ENCODE measurements at places on chromosomes 5 and 9.

- no peak for DNase-seq
These were observed 45.4 kb downstream of the ENTREP1 start for GRCh38 chr9:69370430-69370829.

DNA sequence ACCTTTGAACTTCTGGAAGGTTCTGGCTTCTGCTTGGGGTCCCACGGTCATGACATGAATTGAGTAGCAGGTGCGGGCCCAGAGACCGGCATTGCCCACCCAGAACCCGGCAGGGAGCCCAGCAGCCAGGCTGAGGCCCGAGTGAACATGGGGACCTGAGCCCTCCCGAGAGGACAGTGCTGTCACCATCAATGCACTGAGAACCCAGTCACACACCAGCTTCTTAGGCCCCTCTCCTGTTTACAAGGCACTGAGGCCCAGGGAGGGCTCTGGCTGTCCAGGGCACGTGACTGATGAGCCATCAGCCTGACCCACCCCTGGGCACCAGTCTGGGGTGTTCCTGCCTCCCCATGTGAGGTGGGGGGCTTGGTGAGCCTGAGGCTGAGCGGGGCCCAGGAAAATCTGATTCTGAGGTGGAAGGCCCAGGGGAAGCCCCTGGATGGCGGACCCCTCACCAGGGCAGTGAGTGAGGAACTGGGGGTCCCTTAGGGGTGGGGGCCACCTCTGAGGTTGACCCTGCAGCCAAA is 60.3 kb upstream of the RNU6ATAC start:
- DNase-seq, result no peak

GRCh38 chr5:82106756-82107155 is 134.9 kb downstream of the ATG10 start:
- no peak for DNase-seq

- DNase-seq, result no peak
These were observed 12.2 kb upstream of the PRXL2C start for GRCh38 chr9:96667363-96667728.

- DNase-seq, result no peak
These were observed 11.3 kb downstream of the C9orf50 start for GRCh38 chr9:129609486-129610212.

GRCh38 chr9:86098824-86099700 is at the start of gene GOLM1:
TSS of gene GOLM1 (minus strand) at chr9:86099558. CDS start at chr9:86079320, 20,238 bp downstream.
- DNase-seq, result no peak

DNA sequence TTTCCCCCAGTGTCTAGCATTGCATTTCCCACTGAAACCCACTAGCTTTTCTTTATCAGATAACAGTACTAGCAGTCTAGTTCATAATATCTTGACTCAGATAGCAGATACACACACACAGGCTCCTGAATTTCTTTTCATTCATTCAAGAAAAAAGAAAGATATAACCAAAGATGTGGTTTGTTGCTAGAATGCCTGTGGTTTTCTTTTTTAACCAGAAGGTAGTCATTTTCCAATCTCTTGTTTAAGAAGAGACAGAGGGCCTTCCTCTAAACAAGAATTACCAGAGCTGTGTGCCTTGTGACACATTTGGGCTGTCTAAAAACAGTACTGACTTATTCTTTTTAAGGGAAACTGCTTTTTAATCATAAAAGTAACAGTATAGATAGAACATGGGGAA is 167.3 kb downstream of the PJA2 start:
- DNase-seq, result no peak

DNA sequence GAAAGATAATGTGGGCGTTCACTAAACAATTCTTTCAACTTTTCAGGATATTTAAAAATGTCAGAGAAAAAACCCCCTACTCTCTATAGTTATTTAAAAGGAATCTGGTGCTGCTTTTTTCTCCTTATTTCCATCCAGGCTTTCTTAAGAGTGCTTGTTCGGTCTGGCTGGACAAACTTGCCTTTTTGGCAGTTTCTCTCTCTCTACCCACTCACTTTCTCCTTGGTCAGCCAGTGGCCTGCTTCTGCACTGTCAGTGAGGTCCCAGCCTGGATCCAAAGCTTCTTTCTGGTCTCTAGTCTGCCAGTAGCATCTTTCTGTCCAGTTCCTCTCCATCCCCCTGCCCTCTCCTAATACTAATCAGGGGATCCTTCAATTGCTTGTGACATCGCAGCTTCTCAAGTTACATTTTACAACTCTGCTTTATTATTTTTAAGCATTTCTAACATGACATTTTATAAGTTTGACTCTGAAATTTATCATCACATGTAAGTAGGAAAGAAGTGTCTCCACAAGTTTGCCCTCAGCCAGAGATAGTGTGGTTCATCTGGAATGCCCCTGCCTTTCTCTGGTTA is 50.4 kb downstream of the PIK3R1 start:
- DNase-seq, result no peak

DNA sequence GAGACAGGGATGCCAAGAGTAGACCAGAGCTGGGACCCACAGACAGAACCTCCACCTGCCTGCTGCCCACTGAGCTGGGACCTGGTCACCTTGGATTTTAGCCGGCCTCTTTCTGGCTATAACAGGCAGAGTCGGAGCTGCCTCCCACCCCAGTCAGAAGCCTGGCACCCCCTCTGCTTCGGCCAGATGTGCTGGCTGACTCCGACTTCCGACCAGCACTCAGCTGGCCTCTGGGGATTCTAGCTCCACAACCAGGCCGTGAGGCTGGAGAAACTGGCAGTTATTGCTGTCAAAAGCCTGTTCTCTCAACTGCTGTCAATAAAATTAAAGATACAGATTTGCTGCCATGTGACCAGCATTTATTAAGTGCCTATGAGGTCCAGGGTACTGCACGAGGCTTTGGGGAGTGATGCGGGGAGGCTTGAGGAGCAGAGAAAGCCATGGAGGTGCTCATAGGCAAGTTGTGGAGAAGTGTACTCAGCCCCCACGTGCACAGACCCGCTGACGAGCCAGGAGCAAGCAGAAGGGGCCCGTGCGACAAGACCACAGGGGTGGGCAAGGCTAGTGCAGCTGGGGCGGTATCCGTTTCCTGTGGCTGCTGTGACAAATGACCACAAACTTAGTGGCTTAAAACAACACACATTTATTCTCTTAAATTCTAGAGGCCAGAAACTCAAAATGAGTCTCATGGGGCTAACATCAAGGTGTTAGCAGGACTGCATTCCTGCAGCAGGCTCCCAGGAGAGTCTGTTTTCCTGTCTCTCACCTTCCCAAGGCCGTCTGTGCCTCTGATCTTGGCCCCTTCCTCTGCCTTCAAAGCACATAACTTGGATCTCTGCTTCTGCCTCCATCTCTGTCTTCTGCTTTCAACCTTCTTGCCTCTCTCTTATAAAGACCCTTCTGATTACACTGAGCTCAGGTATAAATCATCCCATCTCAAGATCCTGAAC is 13.1 kb downstream of the GFI1B start:
- no peak for DNase-seq

DNA sequence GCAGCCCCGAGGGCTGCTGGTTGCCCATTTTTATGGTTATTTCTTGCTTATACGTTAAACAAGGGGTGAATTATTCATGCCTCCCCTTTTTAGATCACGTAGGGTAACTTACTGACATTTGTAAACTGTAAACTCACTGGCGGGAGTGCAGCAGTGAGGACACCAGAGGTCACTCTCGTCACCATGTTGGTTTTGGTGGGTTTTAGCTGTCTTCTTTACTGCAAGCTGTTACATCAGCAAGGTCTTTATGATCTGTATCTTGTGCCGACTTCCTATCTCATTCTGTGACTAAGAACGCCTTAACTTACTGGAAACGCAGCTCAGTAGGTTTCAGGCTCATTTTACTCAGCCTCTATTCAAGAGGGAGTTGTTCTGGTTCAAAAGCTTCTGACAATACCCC is 155.0 kb upstream of the PRDM9 start:
- DNase-seq, result no peak

GRCh38 chr5:73322437-73323076 is 126.0 kb downstream of the FOXD1 start:
- DNase-seq, result no peak

DNA sequence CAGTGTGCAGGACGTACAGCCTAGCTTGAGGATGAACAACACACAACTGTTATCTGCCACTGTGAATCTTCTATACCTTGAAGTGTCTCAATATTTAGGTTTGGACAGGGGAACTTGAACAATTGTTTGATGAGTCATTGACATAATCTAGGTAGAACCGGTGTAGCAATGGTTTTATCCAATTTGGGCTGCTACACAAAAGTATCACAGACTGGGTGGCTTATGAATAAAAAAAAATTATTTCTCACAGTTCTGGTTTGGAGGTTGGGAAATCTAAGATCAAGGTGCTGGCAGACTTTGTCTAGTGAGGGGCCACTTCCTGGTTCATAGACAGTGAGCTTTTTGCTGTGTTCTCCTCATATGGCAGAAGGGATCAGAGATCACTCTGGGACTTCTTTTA is 359.7 kb downstream of the HCN1 start:
- no peak for DNase-seq

- no peak for DNase-seq
These were observed 270.8 kb upstream of the ACTBL2 start for GRCh38 chr5:57753446-57753845.

- DNase-seq, result no peak
These were observed 285.3 kb upstream of the GRAMD2B start for GRCh38 chr5:126137891-126138280.

DNA sequence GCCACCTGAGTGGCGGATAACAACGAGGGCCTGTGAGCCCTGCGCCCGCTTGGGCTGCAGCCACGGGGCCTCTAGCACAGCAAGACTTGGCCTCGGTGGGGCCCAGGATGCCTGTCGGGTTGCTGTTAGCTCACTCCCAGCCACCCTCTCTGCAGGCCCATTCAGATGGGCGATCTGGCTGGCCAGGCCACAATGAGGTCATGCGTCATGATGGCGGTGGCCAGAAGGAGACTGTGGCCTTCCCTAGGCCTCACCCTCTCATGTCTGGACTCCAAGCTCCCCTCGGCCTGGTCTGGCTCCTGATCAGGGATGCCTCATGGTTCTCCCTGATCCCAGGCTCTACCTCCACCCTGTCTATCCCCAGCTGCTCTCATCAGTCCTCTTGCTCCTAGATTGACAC is 19.0 kb upstream of the TCOF1 start:
- no peak for DNase-seq

GRCh38 chr5:2576823-2577222 is 174.7 kb downstream of the IRX2 start:
- DNase-seq, result no peak

DNA sequence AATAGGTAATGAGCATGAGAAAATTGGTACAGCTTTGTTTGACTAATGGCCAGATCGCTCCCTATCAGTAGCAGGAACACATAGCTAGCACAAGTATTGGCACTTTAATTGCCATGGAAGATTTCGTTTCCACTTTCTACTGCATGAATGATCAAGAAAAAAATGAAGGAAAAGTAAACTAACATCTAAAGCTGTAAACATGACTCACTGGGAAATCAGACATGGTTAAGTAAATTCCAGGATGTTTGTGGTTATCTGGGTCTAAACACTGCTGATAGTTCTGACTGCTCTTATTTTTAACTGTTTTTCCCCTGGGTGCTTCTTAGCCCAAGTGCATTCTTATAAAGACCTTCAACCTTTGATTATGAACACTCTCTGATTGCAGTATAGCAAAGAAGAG is 388.9 kb downstream of the NR2F1-AS1 start:
- DNase-seq, result no peak

DNA sequence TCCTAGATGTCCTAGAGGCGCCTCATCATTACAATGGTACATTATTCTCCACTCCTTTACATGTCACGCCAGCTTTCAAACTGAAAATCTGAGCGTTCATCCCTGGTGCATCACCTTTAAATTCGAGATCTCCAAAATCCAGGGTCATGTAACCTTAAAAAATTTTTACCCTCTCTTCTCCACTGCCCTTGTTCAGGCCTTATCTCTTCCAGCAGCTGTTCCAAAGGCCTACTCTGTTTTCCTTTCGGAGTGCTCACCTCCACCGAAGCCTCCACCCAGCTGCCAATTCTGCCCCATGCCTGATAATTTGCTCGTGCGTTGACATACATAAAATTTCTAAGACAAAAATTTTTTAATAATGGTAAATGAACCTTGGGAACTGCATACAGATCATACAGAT is 950 bp upstream of the MSH3 start:
- no peak for DNase-seq

DNA sequence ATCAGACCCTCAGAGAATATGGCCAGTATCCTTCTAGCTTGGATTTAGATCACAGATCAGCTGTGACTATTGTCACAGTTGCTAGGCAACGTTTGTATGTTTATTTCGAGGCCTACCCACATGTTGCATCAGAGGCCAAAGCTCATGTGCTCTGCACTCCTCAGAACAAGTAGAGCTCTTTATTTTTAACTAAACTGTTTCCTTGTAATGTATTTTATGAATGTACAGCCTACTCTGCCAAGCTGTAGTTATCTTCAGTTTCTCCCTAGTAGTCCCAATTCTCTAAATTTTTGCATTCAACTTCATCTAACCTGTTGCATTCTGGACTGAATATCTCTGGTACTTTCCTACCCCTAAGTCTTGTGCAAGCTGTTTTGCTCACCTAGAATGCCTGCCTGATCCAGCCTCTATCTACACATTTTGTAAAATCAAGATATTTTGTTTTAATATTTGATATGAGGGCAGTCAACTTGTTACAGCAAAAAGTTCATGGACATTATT is 52.8 kb downstream of the CAST start:
- no peak for DNase-seq

- no peak for DNase-seq
These were observed 111.6 kb downstream of the NREP start for GRCh38 chr5:111645303-111645838.

DNA sequence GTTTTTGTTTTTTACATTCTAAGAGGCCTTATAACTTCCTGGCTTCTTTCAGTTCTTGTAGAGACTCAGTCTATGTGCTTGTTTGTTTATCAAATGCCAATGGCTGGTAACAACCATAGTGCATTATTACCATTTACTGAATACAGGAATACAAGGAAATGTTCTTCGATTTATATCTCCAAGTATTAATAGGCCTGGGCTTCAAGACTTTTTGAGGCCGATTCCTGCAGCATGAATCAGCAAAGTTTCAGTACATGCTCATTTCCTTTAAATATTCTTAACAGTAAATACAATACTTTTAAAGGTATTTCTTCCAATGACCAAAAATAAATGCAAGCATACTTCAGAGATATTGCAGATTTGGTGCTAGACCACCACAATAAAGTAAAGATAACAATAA is 535.3 kb downstream of the EFNA5 start:
- DNase-seq, result no peak

- no peak for DNase-seq
These were observed 42.9 kb upstream of the PJA2 start for GRCh38 chr5:109452661-109453060.

All from stimulated activated CD4-positive, alpha-beta T cell treated with anti-CD3 and anti-CD28 coated beads, Interleukin-15, amount 100 ng/mL, for 1 hour (primary cell).